ENCODE measurements at places on chromosomes 6 and 20.

- DNase-seq, result no peak
Measured at GRCh38 chr20:22744341-22745193, 160.2 kb upstream of the FOXA2 start.

DNA sequence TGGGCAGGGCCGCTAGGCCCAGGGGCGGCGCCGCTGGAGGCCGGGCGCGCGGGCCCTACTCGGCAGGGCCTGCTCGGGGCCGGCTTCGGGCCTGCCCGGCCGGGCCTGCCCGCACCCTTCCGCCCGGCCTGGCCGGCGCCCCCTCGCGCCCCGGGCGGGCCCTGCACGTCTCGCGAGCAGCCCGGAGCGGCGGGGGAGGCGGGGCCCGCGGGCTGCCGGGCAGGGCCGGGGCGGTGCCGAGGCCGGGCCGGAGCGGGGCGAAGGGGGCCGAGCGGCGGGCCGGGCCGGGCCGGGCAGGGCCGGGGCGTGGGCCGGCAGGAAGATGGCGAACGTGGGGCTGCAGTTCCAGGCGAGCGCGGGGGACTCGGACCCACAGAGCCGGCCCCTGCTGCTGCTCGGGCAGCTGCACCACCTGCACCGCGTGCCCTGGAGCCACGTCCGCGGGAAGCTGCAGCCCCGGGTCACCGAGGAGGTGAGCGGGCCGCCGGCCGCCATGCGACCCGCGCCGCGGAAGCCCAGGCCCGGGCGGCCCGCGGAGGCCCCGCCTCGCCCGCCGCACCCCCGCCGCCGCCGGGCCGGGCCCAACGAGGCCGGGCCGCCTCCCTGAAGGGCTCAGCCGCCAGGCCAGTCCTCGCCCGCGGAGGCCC lies at the start of gene NPEPL1:
Gene NPEPL1, plus strand, starts transcription at position 222 of the 647 bp plus-strand sequence. Its CDS starts 101 bp downstream, at position 323.
- DNase-seq, result peak; percentile 70

- DNase-seq, result no peak
Measured at GRCh38 chr6:139152088-139152891, 17.4 kb downstream of the HECA start.

- DNase-seq, result no peak
Measured at GRCh38 chr6:111792241-111792640, 81.0 kb downstream of the FYN start.

- DNase-seq, result peak; percentile 34
Measured at GRCh38 chr6:130697995-130698535, 129.1 kb upstream of the SMLR1 start.

DNA sequence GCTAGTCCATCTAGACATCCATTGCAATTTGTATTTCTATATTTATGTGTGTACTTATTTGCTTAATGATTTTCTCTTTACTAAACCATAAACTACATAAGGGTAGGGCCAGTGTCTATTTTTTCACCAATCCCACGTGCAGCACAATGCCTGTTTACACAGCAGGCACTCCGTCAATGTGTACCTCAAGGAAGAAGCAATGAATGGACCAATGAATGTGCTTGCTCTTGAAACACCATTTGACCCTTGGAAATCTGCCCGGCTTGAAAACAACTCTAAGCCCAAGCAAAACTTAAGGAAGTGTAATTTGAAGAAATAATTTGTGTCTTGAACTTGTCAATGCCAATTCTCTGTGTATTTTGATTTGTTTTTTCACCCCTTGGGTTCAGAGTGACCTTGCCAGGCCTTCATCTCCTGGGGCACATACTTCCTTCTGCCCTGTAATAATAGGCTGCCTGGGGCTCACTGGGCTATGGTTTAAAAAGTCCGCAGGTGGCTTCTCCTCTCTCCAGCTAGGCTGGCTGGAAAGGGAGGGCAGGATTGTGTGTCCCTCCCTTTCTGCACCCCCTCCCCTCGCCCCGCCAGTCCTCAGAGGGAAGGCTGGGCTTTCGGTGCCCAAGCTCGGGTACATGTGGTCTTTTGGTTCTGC lies 140.8 kb upstream of the ARMC2 start:
- no peak for DNase-seq

GRCh38 chr6:170092826-170093225 lies 198.1 kb downstream of the DLL1 start:
- DNase-seq, result no peak

GRCh38 chr6:111791415-111791814 lies 81.8 kb downstream of the FYN start:
- peak; percentile 8 for DNase-seq

DNA sequence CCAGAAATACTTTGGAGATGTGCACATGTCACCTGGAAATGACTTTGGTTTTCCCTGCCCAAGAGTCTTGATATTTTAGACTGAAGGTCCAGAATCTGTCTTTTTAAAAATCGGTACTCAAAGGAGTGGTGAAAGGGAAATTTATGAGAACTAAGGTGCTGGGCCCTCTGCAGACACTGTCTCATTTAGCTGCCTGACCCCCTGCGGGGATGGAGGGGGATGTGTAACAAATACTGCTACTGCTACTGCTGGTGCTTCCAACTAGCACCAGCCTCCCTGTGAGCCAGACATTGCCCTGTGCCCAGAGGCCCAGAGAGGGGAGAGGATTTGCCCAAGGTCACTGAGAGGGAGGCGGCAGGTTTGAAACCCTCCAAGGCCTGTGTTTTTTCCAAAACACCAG lies 7.0 kb downstream of the SCRT2 start:
- peak; percentile 17 for DNase-seq

GRCh38 chr6:129685662-129686031 lies 24.3 kb downstream of the ARHGAP18 start:
- DNase-seq, result no peak

DNA sequence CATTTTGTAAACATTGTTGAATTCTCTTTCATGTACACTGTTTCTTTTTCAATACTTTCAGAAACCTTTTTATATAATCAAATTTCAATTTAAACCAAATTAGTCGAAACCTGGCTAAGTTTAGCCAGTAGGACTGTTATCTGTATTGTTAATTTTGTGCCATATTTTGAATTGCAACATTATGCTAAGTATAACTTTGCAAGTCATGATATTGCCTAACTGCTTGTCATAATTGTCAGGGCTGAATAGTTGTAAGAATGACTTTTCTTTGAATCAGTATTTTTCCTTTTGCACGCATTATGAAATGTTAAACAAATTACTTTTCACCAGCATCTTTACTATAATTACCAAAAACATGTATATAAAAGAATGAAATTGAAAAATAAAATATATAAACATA lies 82.7 kb downstream of the SAMD3 start:
- DNase-seq, result no peak

GRCh38 chr6:36984581-36985416 lies 1.2 kb downstream of the MTCH1 start:
- DNase-seq, result no peak

GRCh38 chr6:69913361-69913760 lies 47.0 kb downstream of the COL19A1 start:
- DNase-seq, result no peak

- DNase-seq, result no peak
Measured at GRCh38 chr6:37731371-37731770, 33.7 kb upstream of the MDGA1 start.

GRCh38 chr6:5786321-5786968 lies 220.3 kb downstream of the NRN1 start:
- no peak for DNase-seq

DNA sequence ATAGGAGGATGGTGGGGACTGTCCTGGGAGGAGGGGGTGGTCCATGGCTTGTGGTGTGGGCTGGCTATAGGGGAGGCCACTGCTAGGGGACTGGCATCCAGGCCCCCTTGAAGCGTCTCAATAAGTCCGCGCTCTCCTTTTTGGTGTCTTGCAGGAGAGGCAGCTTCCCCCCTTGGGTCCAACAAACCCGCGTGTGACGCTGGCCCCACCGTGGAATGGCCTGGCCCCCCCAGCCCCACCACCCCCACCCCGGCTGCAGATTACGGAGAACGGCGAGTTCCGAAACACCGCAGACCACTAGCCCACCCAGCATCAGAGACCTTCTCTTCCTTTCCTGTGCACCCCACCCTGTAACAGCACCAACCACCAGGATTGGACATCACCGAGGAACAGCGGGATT lies 2.8 kb upstream of the ZBTB9 start:
- DNase-seq, result no peak

DNA sequence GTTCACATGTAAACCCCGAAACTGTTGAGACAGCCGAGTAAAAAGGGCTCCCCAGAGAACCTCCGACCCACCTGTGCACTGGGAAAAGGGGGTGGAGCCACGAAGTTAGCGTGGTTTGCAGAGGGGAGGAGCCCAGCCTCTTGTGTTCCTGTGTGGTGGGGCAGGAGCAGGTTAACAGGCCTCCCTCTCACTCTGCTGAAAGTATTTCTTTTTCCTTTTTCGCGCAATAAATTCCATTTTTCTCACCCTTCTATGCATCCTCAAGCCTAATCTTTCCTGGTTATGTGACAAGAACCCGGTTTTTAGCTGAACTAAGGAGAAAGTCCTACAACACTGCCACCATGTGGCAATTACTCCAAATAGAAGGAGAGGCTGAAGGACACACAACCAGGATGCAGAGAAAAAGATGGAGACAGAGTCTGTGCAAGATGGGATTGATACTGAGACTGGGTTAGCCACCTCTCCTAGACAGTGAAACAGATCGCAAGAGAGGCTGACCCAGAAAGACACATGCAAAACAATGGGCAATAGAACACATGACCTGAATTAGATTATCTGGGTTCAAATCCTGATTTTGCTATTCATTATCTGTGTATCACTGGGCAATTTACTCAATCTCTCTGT lies 168.7 kb upstream of the PRSS16 start:
- peak; percentile 57 for DNase-seq

GRCh38 chr20:12977328-12978125 lies 31.2 kb upstream of the SPTLC3 start:
- no peak for DNase-seq

DNA sequence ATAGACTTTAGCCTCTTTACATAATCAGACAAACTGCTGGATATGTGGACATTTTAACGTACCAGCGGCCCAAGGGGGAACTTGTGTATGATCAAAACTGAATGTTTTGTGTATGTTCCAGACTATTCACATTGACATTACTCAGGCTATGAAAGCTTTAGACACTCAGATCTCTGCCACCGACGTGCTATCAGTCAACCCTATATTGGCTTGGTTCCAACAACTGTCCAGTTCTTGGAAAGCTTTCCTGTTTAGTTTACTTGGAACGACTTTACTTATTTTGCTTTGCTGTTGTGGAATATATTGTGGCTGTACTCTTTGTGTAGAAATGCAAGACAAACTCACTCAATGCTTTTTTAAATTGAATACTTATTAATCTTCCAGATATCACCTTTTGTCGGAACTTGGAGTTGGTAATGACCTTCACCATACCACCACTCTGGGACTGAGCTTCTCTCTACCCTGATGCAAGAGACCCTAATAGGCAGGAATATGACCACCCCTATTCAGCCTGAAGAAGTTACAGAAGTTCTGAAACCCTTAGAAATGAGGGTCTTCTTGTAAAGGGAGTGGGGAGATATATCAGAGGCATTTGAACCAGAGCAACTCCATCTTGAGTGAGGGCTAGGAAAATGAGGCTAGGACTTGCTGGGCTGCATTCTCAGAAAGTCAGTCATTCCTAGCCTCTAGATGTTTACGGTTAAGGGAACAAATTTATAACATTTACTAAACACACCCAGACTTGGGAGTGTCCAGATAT lies 49.0 kb upstream of the PAX1 start:
- no peak for DNase-seq

DNA sequence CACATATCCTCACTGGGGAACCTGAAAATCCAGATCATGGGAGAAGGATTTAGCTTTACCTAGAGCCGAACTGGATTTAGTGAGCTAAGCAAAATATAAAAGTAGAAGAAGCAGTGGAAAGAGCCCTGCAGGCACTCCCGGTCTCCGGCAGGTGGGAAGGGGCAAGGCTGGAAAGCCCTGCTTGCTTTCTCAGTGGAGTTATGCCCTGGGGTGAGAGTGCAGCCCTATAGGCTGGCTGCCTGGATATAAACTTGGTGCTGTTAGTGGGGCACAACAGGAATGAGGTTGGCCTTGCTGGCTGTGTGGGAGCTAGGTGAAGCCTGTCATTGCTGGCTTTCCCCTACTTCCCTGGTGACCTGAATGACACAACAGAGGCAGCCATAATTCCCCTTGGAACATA lies 122.0 kb downstream of the CDK19 start:
- DNase-seq, result no peak

DNA sequence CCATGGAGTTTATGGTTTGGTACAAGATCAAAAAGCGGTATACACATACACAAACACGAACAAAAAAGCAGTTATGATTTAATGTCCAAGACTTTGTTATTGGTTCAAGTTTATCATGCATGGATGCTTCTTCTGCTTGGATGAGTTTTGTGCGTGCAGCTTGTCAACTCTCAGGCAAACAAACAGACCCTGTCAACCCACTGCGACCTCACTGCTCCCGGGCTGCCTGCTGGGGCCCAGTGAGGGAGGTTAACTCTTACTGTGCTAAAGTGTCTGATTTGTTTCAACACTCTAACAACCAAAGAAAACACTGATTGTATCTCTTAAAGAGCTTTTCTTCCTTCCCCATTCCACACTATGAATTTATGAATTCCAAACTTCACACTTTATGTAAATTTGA lies 26.8 kb upstream of the DDR1 start:
- peak; percentile 91 for DNase-seq

- no peak for DNase-seq
Measured at GRCh38 chr20:62902926-62903615, 23.2 kb downstream of the DIDO1 start.

GRCh38 chr6:1104988-1105670 lies 206.8 kb upstream of the FOXQ1 start:
- no peak for DNase-seq

- no peak for DNase-seq
Measured at GRCh38 chr6:145569140-145569539, 166.2 kb downstream of the EPM2A start.

- DNase-seq, result peak; percentile 77
Measured at GRCh38 chr6:124881898-124882578, 80.2 kb upstream of the RNF217 start.

- no peak for DNase-seq
Measured at GRCh38 chr20:43833511-43834395, 80.9 kb upstream of the TOX2 start.

- DNase-seq, result no peak
Measured at GRCh38 chr6:76166874-76167273, 94.4 kb upstream of the IMPG1 start.

DNA sequence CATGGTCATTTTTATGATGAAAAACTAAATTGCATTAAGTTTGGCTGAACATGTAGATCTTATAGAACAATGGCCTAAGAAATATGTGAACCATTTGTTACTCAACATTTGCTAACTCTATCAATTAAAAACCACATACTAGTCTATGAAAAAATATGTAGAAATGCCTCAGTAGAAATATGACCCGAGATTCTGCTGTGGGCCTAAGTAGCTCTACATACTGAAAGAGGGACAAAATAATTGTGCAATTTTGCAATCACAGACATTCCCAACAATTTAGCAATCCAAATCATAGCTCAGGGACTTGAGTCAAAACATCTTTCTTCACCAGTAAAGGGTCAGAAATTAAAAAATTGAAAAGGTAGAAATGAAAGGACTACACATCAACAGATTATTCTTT lies 619.0 kb downstream of the FRK start:
- DNase-seq, result no peak
